AML-193 (cell line): ENCODE measurements at places on chromosomes 3 and 15.

GRCh38 chr3:116155841-116156240, 289.4 kb downstream of the LSAMP start:
- DNase-seq, result no peak

- DNase-seq, result no peak
Observed at GRCh38 chr3:111579495-111579894, 15.7 kb downstream of the ZBED2 start.

DNA sequence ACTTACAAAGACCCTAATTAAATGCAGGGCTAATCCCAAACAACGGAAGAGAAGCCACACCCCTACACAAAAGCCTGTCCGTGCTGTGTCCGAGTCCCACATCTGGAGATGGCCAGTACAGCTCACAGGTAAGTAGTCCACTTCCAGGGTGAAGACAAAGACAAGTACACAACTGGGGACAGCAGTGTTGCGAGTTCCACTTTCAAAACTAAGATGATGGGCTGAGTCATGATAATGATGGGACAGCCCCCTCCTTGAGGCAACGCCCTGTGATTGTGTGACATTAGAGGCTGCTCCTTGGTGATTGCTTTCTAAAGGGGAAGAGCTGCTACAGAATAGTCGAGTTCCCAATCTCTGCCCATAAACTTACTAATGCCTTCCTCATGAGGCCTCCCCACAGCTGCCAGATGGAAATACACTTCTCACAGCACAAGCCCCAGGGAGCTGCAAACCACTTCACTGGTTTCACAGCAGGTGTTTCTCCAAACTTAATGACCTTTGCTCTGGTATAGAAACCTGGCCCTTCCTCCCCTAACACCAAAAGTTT, 27.6 kb downstream of the RFT1 start:
- DNase-seq, result no peak

- no peak for DNase-seq
Observed at GRCh38 chr15:52071570-52071969, 41.0 kb downstream of the BCL2L10 start.

DNA sequence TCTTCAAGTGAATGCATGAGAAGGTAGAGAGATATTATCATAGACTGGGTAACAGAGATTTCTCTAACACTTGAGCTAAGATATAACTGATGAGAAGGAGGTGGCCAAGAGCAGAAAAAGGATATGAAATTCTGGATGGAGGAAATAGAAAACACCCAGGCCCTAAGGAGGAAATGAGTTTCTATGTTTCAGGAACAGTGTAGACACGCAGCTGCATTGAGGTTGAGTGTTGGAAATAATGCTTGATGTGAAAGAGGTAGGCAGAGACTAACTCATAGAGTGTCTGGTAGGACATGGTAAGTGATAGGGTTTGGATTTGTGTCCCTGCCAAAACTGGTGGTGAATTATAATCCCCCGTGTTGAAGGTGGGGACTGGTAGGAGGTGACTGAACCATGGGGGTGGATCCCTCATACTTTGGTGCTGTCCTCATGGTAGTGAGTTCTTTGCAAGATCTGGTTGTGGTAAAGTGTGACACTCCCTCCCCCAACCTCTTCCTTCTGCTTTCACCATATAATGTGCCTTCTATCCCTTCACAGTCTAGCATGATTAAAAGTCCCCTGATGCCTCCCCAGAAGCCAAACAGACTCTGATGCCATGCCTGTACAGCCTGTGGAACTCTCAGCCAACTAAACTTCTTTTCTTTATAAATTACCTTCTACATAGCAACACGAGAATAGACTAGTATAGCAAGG, 787.3 kb downstream of the EDEM1 start:
- no peak for DNase-seq

GRCh38 chr15:69908060-69908459, 189.7 kb downstream of the TLE3 start:
- no peak for DNase-seq

GRCh38 chr3:134009345-134010000, 20.3 kb downstream of the SLCO2A1 start:
- DNase-seq, result no peak

- DNase-seq, result no peak
Observed at GRCh38 chr3:148937467-148938255, 53.7 kb upstream of the GYG1 start.

DNA sequence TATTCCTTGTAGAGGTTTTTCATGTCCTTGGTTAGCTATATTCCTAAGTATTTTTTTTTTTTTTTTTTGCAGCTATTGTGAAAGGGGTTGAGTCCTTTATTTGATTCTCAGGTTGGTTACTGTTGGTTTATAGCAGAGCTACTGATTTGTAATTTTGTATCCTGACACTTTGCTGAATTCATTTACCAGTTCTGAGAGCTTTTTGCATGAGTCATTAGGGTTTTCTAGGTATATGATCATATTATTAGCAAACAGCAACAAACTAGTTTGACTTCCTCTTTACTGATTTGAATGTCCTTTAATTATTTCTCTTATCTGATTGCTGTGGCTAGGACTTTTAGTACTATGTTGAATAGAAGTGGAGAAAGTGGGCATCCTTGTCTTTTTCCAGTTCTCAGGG, 737.4 kb downstream of the ZNF385D start:
- DNase-seq, result no peak

DNA sequence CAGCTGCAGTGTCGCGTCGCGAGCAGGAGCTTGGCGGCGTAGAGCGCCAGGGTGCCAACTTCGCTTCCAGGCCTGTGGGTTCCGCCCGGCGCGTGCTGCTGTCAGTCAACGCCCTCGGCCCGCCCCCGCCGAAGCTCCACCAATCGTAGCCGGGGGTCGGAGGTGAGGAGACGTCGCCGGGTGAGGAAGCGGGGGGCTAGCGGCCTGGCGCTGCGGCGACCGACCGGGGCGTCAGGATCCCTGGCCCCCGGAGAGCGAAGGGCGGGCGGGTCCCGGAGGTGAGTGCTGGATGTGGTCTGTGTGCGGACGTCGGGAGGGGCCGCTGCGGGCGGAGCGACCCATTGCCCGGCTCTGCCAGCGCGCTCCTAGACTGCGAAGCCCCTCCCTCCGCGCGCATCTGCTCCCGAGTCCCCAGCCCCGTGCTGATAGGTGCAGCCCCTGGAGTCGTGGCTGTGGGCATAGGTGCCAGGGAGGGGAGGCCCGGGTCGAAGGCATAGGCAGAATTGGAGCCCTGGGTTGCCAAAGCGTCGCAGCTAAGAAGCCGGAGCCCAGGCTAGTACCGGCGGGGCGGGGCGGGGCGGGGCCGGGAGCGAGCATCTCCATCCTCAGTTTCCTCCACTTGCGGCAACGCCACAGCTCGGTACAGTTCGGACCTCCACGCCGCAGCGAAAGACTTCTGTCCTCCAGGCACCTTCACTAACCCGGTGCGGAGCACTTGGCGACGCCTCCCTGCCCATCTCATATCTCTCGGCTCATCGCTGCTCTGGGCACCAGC, at the start of gene NXPE3:
Gene NXPE3, plus strand, starts transcription at position 165 of the 775 bp plus-strand sequence. CDS start 6,386 bp downstream, outside the sequence.
- peak; percentile 90 for DNase-seq

DNA sequence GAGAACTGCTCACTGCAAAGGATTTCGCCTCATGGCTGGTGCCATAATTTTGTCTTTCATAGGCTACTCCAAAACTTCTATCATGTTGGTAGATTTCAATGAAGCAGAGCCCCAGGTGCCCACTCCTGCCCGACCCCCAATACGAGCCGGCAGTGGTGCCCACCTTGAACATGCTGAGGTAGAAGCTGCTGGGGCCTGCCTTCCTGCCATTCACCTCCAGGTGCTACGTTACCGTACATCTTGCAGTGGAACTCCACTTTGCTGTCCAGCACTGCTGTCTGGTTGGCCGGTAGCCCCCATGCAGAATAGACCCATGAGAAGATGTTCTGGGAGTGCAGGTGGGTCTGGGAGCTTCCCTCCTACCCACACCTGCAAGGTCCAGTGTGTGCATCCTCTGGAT, 502.8 kb upstream of the TBL1XR1 start:
- no peak for DNase-seq

GRCh38 chr3:161893972-161894371, 397.4 kb downstream of the OTOL1 start:
- no peak for DNase-seq

- no peak for DNase-seq
Observed at GRCh38 chr3:30075514-30075913, 530.9 kb upstream of the TGFBR2 start.

GRCh38 chr3:23662079-23662617, 143.6 kb upstream of the UBE2E1 start:
- no peak for DNase-seq

DNA sequence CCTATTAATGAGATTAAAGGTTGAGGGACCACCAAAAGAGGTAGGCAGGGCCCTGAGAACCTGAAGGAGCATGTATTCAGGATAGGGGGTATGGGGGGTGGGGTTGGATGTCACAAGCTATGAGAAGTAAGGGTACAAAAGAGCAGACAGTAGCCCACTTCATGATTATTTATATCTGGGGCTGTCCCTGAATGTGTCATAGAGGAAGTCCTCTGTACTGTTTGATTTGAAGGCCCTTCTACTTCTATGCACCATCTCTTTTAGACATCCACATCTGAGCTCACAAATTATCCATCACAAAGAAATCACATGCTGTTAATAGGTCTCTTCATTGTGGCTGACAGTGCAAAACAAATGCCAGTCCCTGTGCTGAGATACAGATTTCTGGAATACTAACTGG, 68.6 kb downstream of the FHIT start:
- DNase-seq, result no peak

DNA sequence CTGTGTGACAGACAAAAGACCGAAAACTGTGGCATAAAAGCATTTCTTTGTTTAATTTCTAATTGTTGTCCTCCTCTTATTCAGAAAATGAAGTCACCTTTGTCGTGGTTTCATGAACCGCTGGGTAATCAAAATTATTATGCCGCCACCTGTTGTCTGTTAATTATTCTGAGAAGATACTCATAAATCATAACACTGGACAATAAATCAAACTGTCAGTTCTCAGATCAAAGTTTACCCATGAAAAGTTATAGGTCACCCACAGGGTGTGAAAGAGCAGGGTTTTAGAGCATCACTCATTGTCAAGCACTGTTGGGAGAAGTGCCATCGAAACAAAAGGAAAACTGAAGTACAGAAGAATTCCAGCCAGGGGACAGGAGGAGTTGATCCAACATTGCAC, 474.3 kb downstream of the NR2F2 start:
- DNase-seq, result no peak

GRCh38 chr3:63043631-63044030, 168.4 kb upstream of the CADPS start:
- DNase-seq, result no peak

GRCh38 chr3:70546679-70547078, 234.2 kb upstream of the MDFIC2 start:
- DNase-seq, result no peak

GRCh38 chr3:152257563-152258035, 11.1 kb upstream of the MBNL1 start:
- DNase-seq, result peak; percentile 90

DNA sequence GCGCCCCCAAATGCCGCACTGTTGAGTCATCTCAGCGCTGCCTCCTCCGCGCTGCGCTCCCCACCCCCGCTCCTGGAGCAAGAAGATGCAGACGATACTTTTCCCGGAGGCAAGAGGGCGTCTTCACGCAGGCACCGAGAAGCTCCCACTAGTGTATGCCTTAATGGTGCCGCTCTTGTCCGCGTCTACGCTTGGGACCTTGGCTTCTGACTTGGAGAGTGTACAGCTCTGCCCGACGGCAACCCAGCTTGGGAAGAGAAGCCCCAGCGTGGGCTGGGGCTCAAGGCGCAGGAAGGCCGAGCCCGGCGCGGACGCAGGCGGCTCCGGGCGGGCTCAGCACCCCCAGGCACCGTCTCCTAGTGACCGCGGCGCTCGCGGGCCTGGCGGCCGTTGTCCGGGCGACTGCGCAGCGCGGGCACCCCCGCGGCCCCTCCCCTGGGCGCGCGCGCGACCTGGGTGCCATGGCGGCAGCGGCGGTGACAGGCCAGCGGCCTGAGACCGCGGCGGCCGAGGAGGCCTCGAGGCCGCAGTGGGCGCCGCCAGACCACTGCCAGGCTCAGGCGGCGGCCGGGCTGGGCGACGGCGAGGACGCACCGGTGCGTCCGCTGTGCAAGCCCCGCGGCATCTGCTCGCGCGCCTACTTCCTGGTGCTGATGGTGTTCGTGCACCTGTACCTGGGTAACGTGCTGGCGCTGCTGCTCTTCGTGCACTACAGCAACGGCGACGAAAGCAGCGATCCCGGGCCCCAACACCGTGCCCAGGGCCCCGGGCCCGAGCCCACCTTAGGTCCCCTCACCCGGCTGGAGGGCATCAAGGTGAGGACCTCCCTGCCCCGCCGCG, at the start of gene P4HTM:
Gene P4HTM, plus strand, starts transcription at position 446 of the 840 bp plus-strand sequence. Its CDS starts 16 bp downstream, at position 462.
- peak; percentile 80 for DNase-seq

DNA sequence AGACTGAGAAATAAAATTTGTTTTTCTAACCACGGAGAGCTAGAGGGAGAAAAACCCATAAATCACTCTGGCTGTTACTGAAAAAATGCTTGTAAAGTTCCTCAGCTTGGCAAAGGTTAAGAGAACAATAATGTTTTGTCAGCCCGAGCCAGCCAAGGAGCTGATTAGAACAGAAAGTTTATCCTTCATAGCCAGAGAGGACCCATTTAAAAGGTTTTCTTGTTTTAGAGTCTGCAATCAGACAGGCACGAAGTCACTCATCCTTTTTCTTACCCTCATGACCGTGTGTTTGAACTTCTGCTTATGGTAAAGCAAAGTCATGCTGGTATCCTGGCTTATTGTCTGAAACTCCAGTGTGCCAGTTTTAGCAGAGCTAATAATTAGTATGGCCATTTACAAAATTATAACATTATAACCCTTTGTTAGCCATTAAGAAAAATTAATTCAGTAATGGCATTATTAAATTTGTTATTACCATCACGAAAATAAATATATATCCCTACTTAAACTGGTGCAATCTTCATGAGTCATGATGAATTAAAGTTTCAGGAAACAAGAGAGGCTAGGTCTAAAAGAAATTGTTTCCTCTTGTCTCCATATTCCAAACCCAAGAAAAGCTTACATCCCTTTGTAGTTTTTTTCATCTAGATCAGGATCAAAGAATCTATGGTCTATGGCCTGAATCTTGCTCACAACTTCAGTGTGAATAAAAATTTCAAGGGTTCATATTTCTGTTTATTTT, 13.5 kb upstream of the STXBP5L start:
- no peak for DNase-seq

DNA sequence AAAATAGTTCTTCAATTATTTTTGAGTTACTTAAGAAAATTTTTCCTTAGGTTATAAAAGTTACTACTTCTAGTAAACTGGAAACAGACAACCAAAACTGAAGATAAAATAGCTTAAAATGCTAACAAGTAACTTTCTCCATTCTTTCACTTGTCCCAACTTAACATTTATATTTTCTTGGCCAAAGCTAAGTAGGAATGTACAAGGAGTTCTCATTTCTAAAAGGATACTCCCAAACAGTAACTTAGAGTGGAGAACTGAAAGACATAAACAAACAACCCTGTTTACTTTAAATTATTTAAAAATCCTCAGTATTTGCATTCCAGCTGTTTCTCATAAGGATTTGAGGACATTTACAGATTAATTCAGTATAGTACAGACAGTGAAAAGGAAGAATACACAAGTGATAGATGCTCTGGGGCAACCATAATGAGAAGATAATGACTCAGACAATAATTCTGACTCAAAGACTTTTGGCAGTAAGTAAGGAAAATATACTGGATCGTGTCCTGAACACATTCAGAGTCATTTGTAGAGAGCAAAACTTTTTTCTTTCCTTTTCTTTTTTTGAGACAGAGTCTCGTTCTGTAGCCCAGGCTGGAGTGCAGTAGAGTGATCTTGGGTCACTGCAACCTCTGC, 29.2 kb upstream of the ANXA2 start:
- no peak for DNase-seq
